Fibroblast of skin of left biceps (primary cell): ENCODE measurements at places on chromosomes 4 and X.

DNA sequence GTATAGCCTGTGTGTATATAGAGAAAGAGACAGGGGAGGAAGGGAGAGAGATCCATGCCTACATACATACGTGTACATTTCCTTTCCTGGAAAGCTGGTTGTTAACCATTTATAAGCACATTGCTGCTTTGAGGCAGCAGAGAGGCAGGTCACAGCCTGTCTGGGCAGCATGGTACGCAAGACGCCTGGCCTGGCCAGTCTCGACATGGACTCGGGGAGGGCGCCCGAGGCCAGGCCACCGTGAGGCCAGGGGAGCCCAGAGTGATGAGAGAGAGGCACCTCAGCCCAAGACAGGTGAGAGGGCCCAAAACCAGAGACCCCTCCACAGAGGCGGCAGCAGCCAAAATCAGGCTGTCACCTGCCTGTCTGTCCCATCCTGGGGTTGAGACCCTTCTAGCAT is 3.9 kb downstream of the TREX2 start:
- DNase-seq, result no peak

DNA sequence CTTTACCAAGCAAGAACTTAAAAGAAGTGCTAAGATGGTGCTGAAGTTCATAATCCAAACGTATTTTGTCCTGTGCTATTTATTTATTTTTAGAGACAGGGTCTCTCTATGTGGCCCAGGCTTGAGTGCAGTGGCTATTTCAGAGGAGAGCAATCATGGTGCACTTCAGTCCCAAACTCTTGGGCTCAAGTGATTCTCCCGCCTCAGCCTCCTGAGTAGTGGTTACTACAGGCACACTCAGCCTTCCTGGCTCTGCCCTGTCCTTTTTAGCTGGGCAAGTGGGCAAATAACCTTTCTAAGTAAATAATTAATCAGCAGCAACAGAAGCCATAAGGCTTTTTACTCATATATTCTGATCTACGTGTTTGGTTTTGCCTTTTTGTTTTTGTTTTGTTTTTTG is 2.6 kb downstream of the NSD2 start:
- no peak for DNase-seq

- no peak for DNase-seq
Measured at GRCh38 chr4:137981277-137981676, 260.9 kb downstream of the SLC7A11 start.

DNA sequence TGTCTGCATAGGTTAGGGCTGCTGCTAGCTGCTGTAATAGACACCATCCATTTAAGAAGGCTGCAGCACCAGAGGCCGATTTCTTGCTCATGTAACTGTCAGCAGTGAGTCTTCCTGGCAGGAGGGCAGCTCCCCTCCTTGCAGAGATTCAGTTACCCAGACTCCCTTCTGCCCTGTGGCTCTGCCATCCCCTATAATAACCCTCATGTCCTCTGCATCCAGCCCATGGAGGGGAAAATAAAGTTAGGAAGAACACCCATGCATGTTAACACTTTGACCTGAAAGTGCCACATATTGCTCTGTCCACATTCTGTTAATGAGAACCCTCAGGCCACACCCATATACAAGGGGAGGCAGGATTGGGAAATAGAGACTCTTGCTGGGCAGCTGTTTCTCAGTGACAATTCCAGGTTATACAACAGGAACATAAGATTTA is 5.4 kb downstream of the STBD1 start:
- DNase-seq, result no peak

GRCh38 chrX:23381099-23382087 is 46.7 kb downstream of the PTCHD1 start:
- no peak for DNase-seq

DNA sequence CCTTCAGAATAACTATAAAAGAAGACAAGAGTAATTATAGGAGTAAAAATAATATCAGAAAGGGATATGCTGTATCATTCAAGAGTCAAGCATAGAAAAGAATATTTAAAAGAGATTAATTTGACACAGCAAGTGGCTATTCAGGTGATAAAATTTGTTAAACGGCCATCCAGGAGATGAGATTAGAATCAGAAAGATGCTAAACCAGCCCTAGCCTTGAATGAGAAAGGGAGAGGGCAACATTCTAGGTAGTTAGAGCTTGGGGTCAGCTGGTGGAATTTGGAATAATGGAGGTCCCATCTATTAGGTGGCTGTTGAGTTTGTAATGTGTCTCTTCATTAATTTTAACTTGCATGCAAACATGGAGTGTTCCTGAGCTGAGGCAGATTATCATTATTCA is 350.5 kb upstream of the PABPC4L start:
- DNase-seq, result no peak

GRCh38 chr4:10107111-10108091 is 9.2 kb downstream of the WDR1 start:
- no peak for DNase-seq

GRCh38 chr4:142155347-142155746 is 519.0 kb downstream of the IL15 start:
- DNase-seq, result no peak

DNA sequence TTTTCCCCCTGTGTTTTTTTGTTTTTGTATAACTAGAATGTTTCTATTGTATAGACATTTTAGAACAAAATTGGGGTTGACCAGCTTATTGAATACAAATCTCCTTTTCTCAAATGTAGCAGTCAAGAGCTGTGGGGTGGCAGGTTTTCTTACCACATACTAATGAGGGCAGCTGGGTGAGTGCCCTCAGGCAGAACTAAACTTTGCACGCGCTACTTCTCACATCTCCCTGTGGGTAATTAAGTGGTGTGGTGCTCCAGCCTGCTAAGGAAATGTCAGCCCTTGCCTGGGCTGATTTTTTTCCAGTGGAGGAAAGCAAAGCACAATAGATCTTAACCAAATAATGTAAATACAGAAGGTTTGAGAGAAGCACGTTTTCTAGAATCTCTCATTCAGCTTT is 717.6 kb upstream of the TENM3 start:
- no peak for DNase-seq

- DNase-seq, result peak; percentile 66
Measured at GRCh38 chrX:47361538-47362511, 8.6 kb upstream of the ZNF157 start.

DNA sequence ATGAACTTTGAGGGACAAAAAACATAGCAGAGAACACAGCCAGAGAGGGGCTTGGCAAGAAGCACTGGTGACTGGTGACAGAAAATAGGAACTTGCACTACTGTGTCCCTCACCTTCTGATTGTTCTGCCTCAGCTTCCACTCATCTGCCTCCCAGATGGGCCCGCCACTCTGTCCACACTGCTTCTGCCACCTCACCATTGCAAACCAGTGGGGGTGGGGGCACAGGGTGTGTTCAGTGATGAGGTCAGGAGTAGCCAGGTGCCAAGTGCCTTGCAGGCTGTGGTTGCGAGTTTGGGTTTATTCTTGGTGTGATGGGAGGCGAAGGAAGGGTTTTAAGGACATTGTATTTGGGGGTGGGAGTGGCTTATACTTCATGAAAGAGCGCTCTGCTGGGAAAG is 9.1 kb upstream of the UBA1 start:
- no peak for DNase-seq

DNA sequence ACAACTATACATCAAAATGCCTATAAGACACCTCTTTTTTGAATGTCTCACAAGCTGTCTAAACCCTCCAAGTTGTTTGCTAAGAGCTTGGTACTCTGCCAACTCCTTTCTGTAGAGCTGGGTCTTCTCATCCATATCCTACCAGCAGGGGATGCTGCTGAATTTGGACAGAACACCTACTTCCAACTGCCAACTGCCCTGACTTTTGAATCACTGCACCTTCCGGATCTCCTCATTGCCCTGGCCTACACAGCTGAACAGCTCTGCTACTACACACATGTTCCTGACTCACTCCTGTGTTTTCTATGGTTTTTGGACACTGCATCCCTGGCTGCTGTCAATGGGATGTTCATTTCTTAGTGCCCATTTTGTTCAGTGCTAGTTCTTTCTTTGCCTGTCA is 18.7 kb downstream of the FAM184B start:
- no peak for DNase-seq

DNA sequence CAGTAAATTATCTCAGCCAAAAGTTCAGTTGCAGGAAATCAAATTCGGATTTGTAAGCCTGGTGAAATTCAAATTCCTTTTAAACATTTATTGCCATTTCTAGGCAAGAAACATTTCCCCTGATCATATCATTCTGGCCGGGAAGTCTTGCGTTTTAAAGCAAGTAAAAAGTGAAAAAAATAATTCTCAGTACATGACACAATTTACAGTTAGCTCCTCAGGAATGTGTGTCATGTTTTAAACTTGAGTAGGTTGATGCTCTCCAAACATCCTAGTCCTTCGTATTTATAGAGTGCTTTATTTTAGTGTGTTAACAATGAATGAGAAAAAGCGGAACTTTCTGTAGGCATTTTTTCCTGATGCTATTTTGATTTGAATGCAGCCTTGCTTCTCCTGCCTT is 158.3 kb upstream of the SCML1 start:
- no peak for DNase-seq

DNA sequence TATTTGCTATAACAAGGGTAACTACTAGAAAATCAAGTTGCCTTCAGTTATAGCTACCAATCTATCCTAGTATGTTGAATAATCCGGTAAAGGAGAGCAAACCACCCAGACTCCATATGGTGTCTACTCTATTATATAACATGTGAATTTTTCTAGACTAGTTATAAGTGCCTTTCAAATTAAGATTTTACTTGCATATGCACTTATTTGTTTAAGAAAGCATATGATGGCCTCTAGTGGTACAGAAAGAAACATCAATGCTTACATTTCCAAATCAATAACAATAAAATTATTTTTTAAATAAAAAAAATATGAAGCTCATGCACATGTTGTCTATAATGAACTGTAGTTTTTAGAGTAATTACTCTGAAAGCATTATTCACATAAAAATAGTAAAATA is 1516.4 kb upstream of the PABPC4L start:
- DNase-seq, result no peak

DNA sequence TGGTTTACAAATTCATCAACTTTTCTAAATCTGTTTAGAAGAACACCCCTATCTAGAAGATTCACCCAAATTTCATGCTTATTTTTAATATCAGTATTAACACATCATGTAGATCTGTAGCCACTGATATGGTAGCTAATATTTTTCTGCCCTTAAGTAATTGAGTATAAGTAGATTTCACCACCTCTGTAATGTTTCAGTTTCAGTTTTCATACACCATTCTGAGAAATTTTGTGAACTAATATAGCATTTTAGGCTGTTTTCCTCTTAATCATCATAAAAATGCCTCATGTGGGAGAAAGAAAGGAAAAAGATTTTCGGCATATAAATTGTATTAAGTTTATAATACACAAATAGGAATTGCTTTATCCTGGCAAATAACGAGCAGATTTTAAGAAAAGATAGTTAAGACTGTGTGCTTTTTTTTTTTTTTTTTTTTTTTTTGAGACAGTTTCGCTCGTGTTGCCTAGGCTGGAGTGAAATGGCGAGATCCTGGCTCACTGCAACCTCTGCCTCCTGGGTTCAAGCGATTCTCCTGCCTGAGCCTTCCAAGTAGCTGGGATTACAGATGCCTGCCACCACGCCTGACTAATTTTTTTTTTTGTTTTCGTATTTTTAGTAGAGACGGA is 21.4 kb upstream of the RBPJ start:
- DNase-seq, result no peak

DNA sequence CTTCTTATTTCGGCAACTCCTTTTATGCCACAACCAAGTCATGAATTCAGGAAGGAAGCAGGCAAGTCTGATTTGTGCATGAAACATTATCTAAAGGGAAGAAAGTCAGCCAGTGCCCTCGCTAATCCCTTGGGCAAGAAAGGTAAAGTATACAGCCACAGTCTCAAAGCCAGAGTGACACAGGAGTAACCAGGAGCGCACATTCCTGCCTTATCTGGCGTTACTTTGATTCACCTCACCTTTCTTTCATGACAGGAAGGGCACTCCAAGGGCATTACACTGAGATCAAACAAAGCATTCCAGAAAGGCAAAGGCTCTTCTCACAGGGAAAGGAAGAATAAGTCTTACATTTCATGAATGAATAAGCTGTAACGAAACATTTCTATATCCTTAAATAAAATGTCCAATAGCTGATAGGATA is 38.8 kb downstream of the FAT1 start:
- no peak for DNase-seq

DNA sequence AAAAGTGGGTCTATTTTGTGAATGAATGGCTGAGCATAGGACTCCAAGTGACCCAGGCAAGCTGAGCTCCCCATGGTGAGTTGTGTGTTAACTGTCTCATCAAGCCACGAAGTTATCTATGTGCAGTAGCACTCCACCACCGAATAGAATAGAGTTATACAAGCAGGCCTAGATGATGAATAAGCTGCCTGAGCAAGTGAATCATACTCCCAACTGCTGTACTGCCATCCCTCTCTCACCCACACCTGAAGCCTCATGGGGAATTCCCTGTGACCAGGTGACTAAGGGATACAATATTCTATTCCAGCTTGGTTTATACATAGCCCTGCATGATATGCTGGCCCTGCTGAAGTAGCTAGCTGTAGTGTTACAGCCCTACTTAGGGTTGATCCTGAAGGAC is 38.7 kb downstream of the KDM5C start:
- DNase-seq, result no peak

DNA sequence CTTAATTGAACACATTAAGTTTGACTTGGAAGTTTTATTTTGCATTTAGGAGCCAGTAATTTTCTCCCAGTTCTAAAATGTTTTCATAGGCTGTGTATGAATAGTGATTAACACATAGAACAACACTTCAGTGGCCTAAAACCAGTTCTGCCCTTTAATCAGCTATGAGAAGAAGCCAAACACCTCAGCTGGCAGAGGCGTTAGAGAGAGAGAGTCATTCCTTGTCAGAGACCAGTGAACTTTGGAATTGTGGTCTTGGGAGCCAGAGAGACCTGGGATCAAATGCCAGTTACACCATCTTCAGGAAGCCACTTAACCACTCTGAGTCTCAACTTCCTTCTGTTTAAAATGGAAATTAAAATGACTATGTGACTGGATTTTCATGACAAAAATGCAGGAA is 39.3 kb upstream of the PRPS2 start:
- no peak for DNase-seq

- DNase-seq, result no peak
Measured at GRCh38 chr4:102640669-102641068, 120.1 kb downstream of the MANBA start.

DNA sequence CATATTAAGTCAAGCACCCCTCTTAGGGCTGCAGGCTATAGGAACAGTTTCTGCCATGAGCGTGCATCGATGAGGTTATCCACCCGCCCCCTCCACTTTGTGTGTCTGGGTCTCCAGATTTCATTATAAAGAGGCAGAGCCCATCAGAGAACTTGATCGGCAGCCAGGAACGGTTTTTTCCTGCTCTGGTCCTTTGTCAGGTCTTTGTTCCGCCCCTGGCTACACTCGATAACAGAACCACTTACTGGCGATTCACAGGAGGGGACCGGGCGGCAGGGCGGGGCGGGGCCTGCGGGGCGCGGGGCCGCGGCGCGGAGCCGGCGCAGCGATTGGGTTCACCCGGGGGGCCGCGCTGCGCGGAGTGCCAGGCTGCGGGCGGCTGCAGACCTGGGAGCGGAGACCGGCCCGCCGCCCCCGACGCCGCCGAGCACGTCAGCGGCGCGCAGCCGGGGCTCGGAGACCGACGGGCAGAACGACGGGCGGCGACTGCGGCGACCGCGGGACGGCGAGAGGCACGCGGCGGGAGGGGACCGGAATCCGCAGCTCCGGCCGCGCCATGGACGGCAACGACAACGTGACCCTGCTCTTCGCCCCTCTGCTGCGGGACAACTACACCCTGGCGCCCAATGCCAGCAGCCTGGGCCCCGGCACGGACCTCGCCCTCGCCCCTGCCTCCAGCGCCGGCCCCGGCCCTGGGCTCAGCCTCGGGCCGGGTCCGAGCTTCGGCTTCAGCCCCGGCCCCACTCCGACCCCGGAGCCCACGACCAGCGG is at the start of gene SLC10A4:
TSS of gene SLC10A4 (plus strand) at position 338 of the 771 bp plus-strand sequence. CDS start at position 557, 219 bp downstream.
- DNase-seq, result no peak
